ENCODE measurements at places on chromosomes 2 and 18.

GRCh38 chr2:130848526-130849210 lies 12.0 kb downstream of the ARHGEF4 start:
- DNase-seq = no peak

DNA sequence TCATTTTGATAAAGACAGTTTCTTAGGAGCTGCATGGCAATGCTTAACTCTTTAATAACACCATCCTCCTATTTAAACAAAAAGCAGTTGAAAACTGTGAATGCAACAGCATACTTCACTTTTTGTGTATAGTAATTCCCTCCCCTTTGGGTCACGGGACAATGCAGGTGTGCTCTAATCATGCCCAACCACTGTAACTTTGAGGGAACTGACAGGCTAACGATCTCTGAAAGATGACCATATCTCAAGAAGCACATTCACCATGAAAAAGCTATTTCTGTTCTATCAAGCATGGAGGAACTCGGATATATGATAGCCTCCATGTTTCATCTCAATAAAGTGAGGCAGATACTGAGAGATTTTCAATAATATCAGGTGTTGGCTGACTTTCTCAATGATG lies 81.1 kb upstream of the CD226 start:
- no peak for DNase-seq

GRCh38 chr2:34912084-34912483 lies 1313.0 kb upstream of the FAM98A start:
- no peak for DNase-seq

DNA sequence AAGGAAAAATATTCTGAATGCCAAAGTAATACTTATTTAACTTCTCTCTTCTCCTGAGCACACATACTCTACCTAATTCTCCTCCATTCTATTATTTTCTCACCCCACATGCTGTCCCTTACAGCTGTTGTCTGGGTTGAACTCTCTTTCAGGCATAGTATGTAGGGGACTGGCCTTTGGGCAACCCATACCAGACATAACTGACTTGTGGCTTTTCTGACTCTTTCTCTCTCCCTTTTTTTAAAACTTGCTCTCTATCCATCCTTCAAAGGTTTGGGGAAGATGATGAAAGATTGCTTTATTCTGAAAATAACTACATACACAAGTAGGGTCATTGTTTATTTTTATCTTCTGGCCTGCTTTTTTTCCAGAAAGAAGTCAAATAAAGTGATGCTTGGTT lies 69.9 kb upstream of the NOSTRIN start:
- no peak for DNase-seq

- no peak for DNase-seq
These were observed 320.7 kb upstream of the HNRNPA3 start for GRCh38 chr2:176891857-176892256.

DNA sequence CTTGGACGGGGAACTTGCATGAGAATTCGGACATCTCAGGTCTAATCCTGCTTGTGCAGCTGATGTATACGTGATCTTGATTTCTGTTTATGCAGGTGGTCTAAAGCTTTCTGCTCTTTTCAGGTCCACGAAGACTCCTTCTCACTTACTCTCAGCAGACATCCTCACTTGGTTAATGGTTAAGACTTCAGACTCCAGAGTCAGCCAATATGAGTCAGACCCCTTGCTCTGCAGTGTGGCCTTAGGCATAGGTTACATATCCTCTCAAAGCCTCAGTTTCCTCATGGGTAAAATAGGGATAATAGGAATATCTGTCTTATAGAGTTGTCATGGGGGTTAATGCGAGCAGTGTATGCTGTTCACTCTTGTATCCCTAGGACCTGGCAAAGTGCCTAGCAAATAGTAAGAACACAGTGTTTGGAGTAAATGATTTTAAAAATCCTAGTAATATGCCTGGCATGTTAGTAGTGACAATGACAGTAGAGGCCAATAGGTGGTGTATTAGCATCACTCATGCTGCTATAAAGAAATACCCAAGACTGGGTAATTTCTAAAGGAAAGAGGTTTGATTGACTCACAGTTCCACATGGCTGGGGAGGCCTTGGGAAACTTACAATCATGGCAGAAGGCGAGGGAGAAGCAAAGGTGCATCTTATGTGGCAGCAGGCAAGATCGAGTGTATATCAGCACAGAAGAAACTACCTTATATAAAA lies 42.3 kb downstream of the XRCC5 start:
- no peak for DNase-seq

GRCh38 chr2:20091305-20091991 lies 40.0 kb upstream of the LAPTM4A start:
- no peak for DNase-seq

GRCh38 chr2:216201692-216202306 lies 92.7 kb downstream of the XRCC5 start:
- no peak for DNase-seq

DNA sequence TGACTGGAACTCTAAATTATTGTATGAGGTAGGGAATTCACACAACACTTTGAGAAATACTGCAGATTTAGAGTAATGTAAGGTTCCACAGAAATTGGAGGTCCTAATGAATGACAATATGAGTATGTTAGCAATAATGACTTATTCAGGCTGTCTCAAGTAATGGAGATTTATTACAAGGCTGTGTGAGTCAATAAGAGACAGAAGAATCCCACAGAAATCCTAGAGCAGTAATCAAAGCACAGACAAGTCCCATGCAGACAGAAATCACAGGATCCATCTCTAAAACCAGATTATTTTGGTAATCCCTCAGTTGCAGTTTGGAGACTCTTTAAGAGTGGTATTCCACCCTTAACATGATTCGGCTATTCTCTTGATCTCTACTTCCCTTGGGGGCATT lies 83.6 kb downstream of the FAM161A start:
- no peak for DNase-seq

GRCh38 chr2:4780679-4781078 lies 911.5 kb upstream of the SOX11 start:
- DNase-seq = no peak

- DNase-seq = no peak
These were observed 795.1 kb upstream of the DDX18 start for GRCh38 chr2:117019357-117019756.

GRCh38 chr2:144547494-144547893 lies 27.6 kb upstream of the ZEB2 start:
- DNase-seq = no peak

DNA sequence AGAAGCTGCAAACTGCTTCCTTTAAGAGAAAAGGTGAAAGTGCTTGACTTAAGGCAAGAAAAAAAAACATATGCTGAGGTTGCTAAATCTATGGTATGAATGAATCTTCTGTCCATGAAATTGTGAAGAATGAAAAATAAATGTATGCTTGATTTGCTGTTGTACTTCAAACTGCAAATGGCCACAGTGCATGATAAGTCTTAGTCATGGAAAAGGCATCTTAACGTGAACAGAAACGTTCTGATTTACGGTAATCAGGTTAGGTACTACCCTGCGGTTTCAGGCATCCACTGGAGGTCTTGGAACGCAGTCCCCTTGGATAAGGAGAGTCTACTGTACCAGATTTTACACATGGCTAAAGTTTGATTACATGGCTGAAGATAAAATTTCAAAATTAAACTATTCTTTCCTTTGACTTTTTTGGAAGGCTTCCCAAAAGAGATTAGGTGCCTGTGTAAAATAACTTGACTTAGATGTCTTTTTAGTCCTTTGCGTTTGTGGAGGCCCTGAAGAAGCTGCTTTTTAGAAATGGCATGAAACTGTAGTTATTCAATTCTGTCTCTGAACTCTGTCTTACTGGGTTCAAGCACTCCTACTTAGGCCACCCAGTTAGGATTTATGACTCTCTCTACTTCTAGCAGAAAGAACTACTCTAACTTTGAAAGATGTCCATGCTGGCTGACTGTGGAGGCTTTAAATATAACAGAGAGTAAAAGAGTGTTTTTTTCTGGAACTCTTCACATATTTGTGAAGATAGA lies 35.9 kb upstream of the SCN9A start:
- DNase-seq = no peak

DNA sequence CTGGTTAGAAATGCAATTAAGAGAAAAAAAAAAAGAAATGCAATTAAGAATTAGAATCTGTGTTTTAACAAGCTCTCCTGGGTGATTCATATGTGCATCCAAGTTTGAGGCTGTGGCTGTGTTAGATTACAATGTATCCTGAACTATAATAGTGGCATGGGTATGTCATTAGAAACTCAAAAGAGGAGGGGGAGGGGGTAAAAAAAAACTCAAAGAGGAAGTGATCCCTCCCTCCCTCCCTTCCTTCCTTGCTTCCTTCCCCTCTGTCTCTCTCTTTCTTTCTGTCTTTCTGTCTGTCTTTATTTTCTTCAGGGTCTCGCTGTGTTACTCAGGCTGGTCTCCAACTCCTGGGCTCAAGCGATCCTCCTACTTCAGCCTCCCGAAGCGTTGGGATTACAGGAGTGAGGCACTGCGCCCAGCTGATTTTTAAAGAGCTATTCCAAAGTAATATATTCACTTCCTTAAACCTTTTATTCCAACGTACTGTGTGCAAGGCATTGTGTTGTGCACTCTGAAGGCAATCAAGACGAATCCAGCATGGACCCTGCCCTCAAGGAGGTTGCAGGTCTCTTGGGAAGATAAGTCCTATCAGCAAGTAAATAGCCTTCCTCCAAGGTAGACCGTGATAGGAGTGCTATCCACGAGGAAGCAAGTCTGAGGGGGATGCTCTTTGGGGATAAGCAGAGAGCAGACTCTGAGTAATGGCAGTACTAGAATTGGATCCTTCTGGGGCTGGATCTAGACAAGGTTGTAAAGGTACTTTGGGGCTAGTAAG lies 35.9 kb upstream of the MCFD2 start:
- DNase-seq = no peak

- DNase-seq = no peak
These were observed 36.5 kb downstream of the BCL2L11 start for GRCh38 chr2:111157071-111157661.

- DNase-seq = no peak
These were observed 43.6 kb upstream of the IHH start for GRCh38 chr2:219104107-219105035.

GRCh38 chr18:51168026-51168742 lies 29.3 kb downstream of the MEX3C start:
- DNase-seq = no peak

DNA sequence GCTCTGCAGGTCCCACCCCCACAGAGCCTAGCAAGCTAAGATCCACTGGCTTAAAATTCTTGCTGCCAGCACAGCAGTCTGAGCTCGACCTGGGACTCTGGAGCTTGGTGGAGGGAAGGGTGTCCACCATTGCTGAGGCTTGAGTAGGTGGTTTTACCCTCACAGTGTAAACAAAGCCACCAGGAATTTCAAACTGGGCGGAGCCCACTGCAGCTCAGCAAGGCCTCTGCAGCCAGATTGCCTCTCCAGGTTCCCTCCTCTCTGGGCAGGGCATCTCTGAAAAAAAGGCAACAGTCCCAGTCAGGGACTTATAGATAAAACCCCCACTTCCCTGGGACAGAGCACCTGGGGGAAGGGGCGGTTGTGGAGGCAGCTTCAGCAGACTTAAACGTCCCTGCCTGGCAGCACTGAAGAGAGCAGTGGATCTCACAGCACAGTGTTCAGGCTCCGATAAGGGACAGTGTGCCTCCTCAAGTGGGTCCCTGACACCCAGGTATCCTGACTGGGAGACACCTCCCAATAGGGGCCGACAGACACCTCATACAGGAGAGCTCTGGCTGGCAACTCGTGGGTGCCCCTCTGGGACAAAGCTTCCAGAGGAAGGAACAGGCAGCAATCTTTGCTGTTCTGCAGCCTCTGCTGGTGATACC lies 20.0 kb upstream of the NEMP2 start:
- no peak for DNase-seq

DNA sequence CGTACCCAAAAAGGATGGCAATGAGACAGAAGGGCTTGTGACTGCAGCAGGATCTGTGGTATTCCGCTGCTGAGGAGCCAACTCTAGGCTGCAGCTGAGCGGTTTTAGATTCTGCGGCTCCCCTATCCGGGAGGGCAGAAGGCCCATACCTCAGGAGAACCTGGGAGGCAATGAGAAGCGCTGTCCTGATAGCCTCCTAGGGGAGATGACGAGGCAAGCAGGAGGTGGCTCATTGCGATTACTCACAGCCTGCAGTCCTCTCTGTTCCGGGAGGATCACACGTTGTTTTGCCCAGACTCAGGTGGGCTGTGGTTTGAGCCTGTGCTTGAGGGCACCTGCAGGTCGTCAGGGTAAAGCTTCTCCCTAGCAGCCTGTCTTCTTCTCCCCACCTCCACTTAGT lies 65.1 kb downstream of the COA5 start:
- no peak for DNase-seq

GRCh38 chr2:177296040-177296439 lies 31.5 kb upstream of the NFE2L2 start:
- DNase-seq = peak; percentile 22

GRCh38 chr2:219543596-219544358 lies at the start of the genes CHPF and TMEM198:
CHPF (minus strand) TSS chr2:219543809; CDS start chr2:219543538, 271 bp downstream.
TMEM198 (plus strand) TSS chr2:219544028; CDS start chr2:219544728, 700 bp downstream.
- DNase-seq = peak; percentile 95

- no peak for DNase-seq
These were observed 22.2 kb upstream of the NAB1 start for GRCh38 chr2:190626641-190627210.

- DNase-seq = peak; percentile 61
These were observed 60.2 kb downstream of the RALBP1 start for GRCh38 chr18:9535430-9535991.

GRCh38 chr2:23523373-23524260 lies 138.6 kb downstream of the KLHL29 start:
- no peak for DNase-seq

DNA sequence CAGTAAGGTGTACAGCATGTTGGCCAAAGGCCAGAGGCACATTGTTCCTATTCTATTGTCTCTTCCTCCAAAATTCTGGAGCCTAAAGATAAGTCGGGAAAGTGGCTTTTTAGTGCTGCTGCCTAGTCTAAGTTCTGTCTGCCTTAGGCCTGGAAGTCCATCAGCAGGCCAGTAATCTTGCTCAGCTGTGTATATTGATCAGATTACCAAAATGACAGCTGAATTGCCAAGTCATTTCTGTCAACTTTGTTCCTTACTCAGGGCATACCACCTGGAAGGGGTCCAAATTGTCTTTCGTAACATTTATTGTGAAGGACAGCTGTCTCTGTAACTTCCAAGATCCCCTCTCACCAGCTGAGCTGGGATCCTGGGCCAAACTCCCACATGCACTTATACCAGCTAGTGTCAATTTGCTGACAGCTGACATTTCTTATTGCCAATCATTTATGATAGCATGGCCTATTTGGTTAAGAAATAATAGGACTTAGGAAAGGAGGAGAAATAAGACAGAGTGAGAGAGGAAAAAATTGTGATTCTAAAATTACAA lies 116.8 kb upstream of the FSHR start:
- peak; percentile 76 for DNase-seq
